ENCODE measurements at places on chromosomes 7 and 10.

GRCh38 chr7:136030867-136031318 lies 53.7 kb upstream of the MTPN start:
- DNase-seq, result no peak

- no peak for DNase-seq
Observed at GRCh38 chr10:5563321-5563961, 38.7 kb downstream of the CALML3 start.

GRCh38 chr7:91609525-91609924 lies 271.0 kb downstream of the MTERF1 start:
- no peak for DNase-seq

GRCh38 chr10:122019414-122019975 lies 30.5 kb downstream of the TACC2 start:
- DNase-seq, result no peak

- no peak for DNase-seq
Observed at GRCh38 chr7:30848121-30848855, 63.4 kb upstream of the AQP1 start.

DNA sequence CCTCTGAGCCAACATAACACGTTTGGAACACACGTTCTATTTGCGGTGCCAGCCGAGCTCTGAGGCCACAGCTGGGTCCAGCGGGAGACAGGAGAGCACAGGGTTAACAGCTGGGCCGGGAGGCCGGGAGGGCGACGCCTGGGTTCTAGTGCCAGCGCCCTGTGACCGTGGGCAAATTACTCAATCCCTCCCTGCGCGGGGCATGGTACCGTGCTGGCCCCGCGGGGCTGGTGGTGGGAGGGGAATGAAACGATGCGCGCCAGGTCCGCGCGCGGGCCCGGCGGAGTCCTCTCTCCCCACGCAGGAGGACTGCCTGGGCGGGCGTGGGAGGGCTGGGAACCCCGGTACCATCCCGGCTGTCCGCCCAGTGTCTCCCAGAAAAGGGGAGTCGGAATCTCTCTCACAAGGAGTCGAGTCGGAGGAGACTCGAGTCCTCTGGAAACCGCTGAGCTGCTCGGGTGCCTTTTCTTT lies 30.4 kb downstream of the LEP start:
- DNase-seq, result no peak

GRCh38 chr7:24903559-24903958 lies 76.4 kb downstream of the OSBPL3 start:
- DNase-seq, result no peak

DNA sequence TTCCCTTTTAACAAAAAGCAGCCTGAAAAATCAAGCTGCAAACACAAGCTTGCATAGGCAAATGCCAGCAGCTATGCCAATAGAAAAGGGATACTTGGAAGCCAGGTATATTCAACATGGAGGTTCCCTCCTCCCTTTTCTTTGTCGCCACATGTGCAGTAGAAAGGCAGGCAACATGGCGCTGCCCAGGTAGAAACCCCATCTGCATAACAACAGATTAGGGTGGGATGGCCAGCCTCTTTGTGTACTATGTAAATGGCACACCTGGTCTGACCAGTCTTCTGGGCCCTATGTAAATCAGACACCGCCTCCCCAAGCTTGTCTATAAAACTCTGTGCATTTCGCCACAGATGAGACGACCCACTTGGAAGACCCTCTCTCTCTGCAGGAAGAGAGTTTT lies 58.1 kb downstream of the CCDC3 start:
- no peak for DNase-seq

DNA sequence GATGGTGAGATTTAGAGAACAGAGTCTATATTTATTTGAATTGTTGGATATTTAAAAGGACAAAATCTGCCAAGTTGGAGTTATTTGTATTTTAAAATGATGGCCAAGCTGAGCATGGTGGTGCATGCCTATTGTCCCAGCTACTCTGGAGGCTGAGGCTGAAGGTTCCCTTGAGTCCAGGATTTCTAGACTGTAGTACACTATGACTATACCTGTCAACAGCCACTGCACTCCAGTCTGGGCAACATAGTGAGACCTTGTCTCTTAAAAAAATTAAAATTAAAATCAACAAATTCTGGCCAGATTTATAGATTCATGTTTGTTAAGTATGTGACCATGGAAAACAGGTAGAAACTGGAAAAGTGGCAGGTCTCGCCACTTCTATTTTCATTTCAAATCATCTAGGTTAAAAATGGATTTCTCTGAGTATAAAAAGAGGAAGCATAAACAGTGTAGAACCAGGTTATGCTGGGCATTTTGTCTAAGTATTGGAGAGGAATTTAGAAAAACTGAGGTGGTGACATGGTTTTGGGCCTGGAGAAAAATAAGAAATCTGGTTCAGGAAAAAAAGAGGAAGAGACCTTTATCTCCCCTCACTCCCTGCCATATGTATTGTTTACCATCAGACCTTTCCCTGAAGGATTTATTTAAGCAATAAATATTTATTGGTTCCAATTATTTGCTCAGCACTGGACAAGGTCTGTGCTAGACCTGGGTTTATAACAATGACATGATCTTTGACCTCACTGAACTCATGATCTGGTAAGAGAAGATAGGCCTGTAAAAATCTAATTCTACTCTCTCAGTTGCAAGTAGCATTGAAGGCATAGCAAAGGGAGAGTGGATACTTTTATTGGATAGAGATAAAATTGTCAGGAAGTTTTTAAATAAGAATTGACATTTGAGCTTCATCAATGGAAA lies 134.2 kb downstream of the TSPAN12 start:
- DNase-seq, result no peak

GRCh38 chr7:7563813-7564212 lies 2.9 kb upstream of the MIOS start:
- no peak for DNase-seq

GRCh38 chr7:11931307-11931706 lies 99.3 kb upstream of the THSD7A start:
- DNase-seq, result no peak

DNA sequence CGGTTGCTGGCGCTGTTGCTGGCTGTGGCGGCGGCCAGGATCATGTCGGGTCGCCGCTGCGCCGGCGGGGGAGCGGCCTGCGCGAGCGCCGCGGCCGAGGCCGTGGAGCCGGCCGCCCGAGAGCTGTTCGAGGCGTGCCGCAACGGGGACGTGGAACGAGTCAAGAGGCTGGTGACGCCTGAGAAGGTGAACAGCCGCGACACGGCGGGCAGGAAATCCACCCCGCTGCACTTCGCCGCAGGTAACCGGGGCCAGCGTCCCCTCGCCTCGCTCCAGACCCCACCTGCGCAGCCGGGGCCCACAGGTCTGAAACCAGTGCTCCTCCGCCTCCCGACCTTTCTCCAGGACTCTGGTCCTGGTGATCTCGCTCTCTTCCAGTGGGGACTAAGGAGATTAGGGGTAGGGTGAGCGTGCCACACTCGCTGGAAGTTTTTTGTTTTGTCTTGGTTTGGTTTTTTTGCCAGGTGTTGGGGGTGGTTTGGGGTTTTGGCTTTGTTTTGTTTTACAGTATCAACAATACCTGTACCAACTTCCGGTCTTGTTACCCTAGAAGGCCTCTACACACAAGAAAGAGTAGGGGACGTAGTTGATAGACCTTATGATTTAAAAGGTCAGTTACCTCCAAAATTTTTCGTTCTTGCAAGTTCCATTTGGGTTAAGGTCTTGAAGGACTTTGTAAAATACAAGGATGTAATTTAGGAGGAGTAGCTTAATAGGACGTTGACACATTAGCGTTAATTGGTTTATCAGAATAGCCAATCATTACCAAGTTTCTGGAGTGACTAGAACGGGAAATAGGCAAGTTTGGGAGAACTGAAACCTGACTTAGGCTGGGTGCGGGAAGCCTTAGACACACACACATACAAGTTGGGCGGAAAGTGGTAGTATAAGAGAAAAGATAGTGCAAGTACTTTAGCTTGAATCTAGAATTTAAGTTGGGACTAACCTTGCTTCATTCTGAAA lies 704 bp downstream of the TNKS2 start:
- DNase-seq, result peak; percentile 12

DNA sequence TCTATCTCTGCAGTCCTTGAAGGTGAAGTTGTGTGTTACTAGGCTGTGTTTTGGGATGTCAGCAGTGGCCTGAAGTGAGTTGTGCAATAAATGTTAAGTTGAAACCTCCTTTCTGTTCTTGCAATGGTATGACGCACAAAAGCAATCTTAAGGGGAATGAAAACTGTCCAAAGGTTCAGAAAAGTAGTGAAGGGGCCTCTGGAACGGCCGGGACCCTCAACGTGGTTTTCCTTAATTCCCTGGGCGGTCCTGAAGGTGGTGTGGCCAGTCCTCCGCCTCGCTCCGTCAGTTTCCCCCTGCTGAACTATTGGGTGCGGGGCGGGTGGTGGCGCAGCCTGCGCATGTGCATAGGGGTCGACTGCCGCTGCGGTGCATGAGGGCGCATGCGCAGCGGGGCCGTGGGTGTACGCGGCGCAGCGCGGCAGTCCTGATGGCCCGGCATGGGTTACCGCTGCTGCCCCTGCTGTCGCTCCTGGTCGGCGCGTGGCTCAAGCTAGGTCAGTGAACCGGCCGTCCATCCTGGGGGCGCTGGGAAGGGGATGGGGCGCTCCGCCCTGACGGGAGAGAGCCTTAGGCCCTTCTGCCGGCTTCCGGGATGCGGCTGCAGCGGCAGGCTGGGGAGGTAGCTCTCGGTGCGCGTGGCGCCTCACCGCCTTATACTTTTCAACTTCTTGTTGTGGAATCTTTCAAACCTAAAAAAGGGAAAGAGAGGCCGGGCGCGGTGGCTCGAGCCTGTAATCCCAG lies at the start of gene SUMF2:
TSS of gene SUMF2 (plus strand) at position 405 of the 744 bp plus-strand sequence. CDS start at position 431, 26 bp downstream.
- peak; percentile 92 for DNase-seq

DNA sequence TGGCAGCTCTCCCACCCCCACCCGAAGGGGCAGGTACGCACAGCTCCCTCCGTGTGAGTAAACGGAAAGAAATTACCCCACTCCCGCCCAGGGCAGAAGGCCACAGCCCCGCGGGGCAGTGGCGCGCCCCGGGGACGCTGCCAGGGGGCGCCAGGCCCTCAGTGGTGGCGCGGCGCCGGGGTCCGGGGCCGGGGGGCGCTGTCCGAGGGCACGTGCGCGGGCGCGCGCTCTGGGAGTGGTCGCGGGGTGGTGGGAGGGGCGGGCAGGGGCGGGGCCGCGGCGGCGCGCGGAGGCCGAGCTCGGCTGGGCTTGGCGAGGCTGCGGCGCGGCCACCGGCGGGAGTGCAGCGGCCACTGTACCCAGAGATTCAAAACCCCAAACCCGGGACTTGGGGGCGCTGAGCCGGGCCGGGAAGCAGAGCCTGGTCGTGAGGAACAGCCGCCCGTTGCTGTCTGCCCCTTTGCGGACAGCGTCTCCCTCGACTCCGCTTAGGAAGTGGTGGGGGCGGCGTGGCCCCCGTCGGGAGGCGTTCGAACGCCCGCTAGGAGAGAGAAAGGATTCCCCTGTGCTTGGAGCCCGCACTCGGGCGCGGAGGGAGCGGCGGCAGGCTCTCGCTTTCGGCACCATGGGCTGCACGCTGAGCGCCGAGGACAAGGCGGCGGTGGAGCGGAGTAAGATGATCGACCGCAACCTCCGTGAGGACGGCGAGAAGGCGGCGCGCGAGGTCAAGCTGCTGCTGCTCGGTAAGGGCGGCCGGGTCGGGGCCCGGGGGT lies at the start of gene GNAI1:
TSS of gene GNAI1 (plus strand) at position 296 of the 773 bp plus-strand sequence. CDS start at position 626, 330 bp downstream.
- DNase-seq, result peak; percentile 67

- no peak for DNase-seq
Observed at GRCh38 chr7:18421297-18422002, 74.1 kb upstream of the HDAC9 start.

DNA sequence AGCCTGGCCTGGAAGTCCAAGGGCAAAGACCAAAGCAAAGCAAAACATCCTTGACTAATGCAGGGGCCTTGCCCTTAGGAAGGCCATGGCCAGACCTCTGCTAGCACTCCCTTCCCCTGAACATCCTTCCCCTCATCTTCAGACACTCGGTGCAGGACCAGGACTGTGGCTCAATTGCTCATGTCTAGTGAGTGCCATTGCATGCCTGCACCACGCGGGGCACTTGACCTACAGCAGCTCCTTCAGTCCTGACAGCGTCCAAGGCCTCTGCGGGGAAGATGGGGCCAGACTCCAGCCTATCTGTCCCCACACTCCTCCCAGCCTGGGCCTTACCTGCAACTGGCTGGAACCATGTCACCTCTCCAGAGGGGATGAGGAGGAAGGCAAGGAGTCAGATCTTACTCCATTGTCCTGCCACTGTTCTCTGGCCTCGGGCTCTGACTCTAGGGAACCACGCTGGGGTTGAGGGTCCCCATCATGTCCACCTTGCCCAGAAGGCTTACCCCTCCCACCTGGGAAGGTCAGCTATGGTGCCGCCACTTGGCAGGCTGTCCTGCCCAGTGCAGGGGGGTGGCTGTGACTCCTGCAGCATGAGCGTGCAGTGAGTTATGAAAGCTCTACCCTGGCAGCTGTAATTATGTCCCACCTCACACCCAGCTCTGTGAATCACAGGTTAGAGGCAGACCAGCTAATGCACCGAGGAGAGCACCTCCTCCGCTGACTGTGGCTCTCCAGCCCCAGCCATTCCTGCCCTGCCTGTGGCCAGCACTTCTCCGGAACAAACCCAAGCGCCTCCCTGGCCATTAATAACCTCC lies 16.1 kb downstream of the DRGX start:
- no peak for DNase-seq

DNA sequence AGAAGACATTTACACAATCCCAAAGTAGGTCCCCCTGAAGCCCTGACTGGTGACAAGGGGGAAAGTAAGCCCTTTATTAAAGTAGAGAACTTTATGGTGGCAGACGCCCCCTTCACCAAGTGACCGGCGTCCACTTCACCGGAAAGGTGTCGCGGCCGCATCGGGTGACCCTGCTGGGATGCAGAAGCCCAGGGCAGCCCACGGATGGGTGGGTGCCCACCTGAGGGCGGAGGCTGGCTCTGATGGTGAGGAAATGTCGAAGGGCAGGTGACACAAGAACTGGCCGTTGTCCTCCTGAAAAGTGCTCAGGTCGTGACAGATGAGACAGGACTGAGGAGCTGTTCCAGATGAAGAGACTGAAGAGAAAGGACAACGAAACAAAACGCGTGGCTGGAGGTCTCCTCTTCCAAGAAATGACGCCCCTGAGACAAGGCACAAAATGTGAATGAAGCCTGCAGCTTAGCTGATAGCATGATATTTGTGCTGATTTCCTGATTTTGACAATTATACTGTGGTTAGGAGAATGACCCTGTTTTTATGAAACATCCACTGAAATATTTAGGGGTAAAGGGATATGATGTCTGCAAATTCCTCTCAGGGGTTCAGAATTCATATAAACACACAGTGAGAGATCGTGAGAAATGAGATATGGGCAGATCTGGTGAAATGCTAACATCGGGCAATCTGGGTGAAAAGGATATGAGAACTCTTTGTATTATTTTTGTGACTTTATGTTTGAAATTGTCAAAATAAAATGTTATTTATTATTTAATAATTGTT lies 123.9 kb downstream of the PRKAG2 start:
- no peak for DNase-seq

GRCh38 chr10:126777714-126778113 lies 107.2 kb upstream of the C10orf90 start:
- DNase-seq, result no peak

DNA sequence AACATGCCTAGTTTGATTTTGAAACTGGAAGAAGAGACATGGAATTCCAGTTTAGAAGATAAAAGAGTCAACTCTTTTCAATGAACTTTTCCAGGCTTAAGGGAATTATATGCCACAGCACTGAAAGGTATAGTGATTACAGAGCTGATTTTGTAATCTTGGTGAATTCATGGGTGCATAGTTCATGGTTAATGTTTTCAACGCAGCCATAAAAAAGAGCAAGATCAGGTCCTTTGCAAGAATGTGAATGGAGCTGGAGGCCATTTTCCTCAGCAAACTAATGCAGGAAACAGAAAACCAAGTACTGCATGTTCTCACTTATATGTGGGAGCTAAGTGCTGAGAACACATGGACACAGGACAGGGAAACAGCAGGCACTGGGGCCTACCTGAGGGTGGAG lies 94.2 kb downstream of the CUBN start:
- no peak for DNase-seq

GRCh38 chr7:28408105-28408959 lies 4.0 kb upstream of the CREB5 start:
- no peak for DNase-seq
